ENCODE measurements at places on chromosomes 4 and X.

DNA sequence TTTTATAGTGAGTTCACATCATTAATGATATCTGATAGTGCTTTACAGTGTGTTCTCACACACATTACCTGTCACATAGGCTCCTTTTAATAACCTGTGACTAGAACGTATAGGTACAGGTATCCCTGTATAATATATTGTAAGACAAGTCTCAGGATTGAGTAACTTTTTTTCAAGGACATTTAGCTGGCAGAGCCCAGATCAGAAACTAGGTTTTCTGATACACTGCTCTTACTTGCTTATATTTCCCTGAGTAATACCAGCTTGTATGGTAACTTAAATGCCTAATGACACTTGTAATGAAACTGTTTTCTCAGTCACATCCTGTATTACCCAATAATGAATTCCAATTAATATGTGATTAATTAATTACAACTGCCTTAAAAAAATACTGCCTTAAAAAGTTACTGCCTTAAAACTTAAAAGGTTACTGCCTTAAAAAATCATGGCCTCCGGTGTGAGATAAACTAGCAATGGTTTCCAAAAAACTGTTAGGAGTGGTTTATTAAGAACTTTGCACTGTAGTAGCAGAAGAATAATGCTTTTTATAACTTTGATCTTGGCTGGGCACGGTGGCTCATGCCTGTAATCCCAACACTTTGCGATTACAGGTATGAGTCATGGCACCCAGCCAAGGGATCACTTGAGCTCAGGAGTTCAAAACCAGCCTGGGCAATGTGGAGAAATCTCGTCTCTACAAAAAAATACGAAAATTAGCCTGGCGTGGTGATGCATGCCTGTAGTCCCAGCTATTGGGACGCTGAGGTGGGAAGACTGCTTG, 11.9 kb downstream of the COPS4 start:
- DNase-seq: no peak

- DNase-seq: no peak
Measured at GRCh38 chr4:126969360-126970235, 663.2 kb upstream of the INTU start.

DNA sequence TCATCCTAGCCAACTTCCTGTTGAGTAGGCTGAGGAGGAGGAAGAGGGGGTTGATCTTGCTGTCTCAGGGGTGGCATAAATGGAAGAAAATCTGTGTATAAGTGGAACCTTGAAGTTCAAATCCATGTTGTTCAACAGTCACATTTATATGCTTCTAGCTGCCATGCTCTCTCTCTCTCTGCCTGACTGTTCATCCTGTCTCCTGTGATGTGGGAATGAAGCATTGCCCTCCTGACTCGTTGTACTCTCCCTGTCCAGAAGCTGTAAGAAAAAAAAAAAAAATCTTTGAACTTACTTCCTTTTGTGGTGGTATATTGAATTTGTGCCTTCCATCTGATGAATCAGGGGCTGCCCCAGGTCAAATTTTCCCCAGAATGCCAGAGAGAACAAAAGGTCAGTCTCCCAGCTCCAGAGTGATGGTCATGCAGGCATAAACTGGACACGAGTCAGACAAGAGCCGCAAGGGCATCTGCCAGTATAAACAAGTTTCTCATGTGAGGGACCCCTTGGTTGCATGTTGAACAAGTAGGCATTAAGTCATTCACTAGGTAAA, 257.0 kb downstream of the IDS start:
- DNase-seq: no peak

DNA sequence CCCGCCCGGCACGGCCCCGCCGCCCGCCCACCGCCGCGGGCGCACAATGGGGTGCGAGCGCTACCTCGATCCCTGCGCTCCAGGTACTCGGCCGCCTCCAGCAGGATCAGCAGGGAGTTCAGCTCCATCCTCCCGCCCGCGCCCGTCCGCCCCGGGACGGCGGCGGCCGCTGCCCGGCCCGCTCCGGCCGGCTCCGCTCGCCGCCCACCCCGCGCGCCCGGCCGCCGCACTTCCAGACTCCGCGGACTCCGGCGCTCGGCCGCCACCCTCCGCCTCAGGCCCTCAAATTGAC, at the start of gene MXD4:
Gene MXD4, minus strand, starts transcription at position 257 of the 292 bp plus-strand sequence. Its CDS starts 129 bp downstream, at position 128.
- no peak for DNase-seq

DNA sequence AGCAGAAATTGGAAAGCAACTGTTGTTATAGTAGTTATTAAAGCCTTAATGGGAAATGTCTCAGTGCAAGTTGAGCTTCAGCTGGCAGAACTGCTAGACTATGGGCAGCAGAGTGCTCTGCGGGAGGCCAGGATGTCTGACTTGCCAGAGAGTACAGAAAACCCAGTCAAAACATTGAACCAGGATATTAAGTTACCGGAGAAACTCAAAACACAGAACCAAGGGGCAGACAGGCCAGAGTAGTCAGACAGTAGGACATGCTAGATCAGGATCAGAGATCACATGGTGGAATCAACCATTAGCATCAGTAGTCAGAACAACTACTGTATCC, 72.9 kb upstream of the TNIP3 start:
- DNase-seq: no peak

DNA sequence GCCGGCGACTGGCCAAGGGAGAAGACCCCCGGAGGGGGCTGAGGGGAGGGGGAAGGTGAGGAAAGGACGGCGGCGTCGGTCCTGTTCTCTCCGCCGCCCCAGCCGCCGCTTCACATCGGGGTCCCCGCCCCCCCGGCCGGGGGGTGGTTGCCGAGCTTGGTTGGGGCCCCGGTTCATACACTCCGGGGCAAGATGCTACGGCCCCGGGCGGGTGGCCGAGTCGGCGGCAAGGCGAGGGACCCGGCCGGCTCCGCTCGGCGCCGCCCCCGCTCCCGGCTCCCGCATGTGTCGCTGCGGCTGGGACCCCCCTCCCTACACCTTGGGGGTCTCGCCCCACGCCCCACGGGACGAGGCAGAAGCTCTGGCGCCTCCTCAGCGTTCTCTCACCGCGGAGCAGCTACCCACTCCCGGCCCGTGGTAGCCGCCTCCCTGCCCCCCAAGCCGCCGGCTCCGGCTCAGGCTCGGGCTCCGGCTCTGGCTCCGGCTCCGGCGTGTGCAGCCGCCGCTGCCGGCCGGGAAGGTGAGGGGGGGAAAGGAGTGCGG, 461 bp downstream of the FBXW7 start:
- no peak for DNase-seq
